ENCODE measurements at places on chromosomes 16 and 17.

GRCh38 chr17:56847106-56847505, 13.2 kb downstream of the DGKE start:
- DNase-seq, result no peak

- peak; percentile 58 for DNase-seq
These were observed 121.7 kb downstream of the MYO1D start for GRCh38 chr17:32755045-32755805.

GRCh38 chr16:84677017-84677803, 22.6 kb upstream of the USP10 start:
- DNase-seq, result no peak

- DNase-seq, result no peak
These were observed 34.9 kb downstream of the LITAF start for GRCh38 chr16:11551842-11552241.

- peak; percentile 19 for DNase-seq
These were observed 3.5 kb downstream of the ZNF213 start for GRCh38 chr16:3138342-3138741.

GRCh38 chr17:58632324-58633314, 59.2 kb downstream of the TEX14 start:
- DNase-seq, result no peak

GRCh38 chr17:79965806-79966205, 69.9 kb downstream of the TBC1D16 start:
- DNase-seq, result no peak

DNA sequence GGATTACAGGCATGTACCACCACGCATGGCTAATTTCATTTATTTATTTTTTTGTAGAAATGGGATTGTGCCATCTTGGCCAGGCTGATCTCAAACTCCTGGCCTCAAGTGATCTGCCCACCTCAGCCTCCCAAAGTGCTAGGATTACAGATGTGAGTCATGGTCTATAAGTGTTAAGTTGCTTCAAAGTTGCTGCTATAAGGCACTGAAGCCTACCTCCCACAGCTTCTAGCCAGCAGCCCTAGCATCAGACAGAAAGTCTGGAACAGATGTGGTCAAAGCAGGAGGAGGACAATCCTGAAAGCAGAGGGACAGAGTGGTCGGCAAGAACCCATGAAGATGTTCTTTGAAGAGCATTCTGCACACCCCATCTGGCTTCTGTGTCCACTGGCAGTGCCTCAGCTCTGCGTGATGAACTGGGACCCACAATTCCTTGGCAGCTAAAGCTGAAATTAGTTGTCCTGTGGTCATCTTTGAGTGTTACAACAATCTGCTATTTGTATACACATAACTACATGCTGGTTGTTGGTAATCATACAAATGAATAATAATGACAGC, 11.2 kb downstream of the MAP3K14 start:
- DNase-seq, result peak; percentile 53

GRCh38 chr17:82396601-82397435, 21.3 kb upstream of the HEXD start:
- no peak for DNase-seq

GRCh38 chr17:17088541-17089525, 46.6 kb downstream of the MPRIP start:
- no peak for DNase-seq

DNA sequence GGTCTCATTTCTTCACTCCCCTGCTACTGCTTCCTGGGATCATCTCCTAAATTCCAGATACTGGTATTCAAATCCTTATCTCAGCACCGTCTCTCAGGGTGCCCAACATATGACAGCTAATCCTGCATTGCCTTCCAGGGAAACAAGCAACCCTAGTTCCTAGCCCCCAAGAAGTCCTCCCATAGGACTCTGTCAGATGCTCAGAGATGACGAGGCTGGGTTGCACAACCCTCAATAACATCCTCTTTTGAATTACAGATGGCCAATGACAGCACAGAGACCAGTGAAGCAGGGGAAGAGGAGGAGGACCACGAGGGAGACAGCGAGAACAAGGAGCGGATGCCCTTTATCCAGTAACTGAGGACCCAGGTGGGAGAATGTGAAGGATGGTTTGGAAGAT, 45.0 kb upstream of the CLEC3A start:
- DNase-seq, result no peak

DNA sequence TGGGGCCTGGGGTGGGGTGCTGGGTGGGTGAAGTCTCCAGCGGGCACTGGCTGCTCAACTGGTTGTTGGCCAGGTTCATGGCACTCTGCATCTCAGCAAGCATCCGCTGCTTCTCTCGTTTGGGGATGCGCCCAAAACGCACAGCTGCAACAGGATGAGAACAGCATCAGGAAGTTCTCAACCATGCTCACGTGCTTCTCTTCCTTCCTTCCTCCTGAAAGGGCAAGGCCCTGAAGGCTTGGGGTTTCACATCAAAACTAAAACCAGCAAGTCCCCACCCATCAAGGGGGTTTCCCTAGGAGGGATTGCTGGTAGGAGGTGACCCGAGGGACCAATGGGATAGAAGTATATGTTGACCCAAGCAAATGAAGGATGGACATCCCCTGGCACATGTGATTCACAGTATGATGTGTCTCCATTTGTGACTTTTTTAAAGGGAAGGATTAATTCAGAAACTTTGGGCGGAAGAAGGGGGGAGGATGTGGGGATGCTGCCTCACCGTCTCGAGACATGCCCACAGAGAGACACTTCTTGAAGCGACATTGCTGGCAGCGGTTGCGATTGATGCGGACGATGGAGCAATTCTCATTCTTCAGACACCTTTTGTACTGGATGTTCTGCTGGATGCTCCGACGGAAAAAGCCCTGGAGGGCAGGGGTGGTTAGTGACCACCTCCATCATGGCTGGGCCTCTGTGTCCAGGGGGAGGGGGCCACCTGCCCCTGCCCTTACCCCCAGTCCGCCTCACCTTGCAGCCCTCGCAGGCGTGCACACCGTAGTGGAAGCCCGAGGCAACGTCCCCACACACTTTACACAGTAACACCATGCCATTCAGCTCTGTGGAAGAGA, 4.2 kb downstream of the NR1D1 start:
- DNase-seq, result no peak

- DNase-seq, result no peak
These were observed 3.8 kb upstream of the UBE2Z start for GRCh38 chr17:48904428-48904827.

- peak; percentile 60 for DNase-seq
These were observed 11.4 kb downstream of the ZNF629 start for GRCh38 chr16:30775392-30776188.

DNA sequence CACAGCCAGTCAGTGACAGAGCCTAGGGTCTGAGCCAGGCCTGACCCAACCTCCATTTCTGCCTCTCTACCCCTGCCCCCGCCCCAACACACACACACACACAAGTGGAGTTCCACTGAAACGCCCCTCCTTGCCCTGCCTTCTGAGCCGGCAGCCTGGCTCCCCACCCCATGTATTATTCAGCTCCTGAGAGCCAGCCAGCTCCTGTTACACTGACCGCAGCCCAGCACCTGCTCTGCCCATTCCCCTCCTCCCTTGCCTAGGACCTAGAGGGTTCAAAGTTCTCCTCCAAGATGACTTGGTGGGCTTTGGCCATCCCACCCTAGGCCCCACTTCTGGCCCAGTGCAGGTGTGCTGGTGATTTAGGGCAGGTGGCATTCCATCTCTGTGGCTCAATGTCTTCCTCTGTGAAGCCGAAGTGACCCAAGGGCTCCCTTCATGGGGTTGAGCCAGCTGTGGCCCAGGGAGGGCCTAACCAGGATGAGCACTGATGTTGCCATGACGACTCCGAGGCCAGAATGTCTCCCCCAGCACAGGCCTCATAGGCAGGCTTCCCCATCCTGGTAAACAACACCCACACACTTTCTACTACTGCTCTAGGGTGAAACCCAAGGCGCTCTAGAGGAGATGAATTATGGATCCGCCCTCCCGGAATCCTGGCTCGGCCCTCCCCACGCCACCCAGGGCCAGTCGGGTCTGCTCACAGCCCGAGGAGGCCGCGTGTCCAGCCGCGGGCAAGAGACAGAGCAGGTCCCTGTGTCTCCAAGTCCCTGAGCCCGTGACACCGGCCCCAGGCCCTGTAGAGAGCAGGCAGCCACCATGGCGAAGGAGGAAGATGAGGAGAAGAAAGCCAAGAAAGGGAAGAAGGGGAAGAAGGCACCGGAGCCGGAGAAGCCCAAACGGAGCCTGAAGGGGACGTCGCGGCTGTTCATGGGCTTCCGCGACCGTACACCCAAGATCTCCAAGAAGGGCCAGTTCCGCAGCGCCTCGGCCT, 9.7 kb downstream of the MYO15A start:
- DNase-seq, result no peak

DNA sequence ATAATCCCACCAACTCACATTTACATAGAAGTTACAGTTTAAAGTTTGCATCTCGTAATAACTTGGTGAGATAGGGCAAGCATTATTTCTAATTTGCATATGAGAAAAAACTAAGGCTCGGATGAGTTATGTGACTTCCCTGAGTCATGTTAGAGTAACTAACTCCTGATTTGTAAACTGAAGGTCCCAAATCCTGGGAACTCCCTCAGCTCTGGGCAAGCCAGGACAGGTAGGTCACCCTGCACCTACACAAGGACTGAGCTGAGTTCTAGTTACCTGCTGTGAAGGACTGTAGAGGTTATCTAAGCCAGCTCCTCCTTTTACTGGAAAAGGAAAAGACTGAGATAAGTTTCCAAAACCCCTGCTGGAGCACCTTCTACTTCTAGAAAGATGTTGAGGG, 92.1 kb upstream of the HLF start:
- DNase-seq, result no peak

DNA sequence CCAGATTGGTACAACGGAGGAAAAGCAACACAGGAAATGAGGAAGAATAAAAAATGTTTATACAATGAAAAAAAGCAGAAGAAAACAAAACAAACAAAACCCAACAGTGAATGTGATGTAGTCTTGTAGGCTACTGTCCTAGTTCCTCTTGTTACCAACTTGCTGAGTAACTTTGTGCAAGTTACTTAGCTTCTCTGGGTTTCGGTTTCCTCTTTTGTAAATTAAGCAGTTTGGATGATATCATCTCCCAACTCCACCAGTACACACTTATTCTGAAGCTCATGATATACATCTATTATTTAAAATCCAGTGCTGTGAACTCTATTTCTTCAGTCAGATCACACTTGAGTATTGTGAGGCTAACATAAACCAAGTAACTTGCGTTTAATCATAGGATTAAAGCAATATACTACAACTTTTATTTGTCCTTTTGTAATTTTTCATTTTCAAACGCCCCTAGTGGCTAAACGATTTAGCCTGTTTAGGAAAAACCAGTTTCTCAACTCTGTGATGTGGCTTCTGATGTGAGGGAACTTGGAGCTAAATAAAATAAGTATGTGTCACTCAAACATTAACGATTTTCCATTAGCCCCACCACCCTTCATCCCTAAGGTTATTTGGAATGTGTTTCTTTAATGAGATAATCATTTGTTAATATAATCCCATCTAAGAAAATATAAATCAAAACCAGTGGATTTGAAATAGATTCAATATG, 1.4 kb upstream of the UNK start:
- DNase-seq, result peak; percentile 38

GRCh38 chr16:30964574-30965226, 7.1 kb downstream of the SETD1A start:
- no peak for DNase-seq

GRCh38 chr16:50675686-50676610, 5.2 kb downstream of the SNX20 start:
- DNase-seq, result no peak

GRCh38 chr16:20647736-20648135, 49.7 kb downstream of the ACSM1 start:
- DNase-seq, result no peak

DNA sequence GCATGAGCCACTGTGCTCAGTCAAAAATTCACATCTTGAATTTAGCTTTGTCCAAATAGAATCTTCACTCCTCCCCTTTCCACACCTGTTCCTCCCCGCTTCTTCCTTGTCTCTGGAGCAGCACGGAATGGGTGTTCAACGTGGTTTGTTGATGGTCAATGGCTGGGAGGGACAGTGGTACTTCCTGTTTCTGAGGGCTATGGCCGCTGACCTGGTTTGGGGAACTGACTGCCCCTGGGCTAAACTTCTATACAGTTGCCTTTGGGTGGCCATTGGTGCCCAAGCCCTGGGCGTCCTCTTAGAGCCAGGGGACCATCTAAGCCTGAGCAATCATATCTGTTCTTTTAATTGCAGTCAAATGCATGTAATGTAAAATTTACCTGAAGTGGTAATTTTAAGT, 19.1 kb upstream of the WFIKKN2 start:
- DNase-seq, result no peak

DNA sequence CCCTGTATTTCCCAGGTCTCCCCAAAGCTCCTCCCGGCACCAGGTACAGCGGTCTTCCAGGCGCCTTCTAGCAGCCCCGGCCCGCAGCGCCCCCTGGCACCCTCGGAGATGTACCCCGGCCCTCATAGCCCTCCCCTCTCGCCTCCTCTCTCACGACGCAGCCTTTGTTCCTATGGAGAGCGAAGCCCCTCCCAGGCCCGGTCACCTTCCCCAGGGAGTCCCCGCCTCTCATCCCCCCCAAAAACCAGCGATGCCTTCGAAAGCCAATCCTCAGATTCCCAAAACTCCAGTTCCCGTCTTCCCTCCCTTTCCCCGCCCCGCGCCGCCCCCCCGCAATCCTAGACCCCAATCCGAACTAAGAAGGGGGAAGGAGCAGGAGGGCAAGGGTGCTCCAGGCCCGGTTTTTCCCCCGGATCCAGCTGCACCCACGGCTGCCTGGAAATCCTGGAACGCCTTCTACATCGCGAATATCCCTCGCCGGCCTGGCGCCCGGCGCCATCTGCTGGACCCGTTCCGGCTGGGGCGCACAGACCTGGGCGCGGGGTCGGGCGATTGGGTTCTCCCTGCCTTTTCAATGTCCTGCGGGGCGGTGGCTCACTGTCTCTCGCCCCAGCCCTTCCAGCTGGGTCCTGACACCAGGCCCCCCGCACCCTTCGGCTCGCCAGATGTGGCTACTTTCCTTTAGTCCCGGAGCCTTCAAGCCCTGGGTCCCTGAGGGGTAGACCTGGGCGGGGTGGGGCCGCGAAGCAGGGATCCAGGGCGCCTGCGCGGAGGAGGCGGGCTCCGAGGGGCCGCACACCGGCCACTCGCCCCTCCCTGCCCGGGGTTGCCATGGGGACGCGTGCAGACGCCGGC, at the start of gene DNAH2:
Gene DNAH2 (plus strand): TSS at position 844 of the 855 bp plus-strand sequence. CDS start 1,991 bp downstream, outside the sequence.
- peak; percentile 64 for DNase-seq

- no peak for DNase-seq
These were observed 210.9 kb downstream of the ZFHX3 start for GRCh38 chr16:72836985-72837384.

DNA sequence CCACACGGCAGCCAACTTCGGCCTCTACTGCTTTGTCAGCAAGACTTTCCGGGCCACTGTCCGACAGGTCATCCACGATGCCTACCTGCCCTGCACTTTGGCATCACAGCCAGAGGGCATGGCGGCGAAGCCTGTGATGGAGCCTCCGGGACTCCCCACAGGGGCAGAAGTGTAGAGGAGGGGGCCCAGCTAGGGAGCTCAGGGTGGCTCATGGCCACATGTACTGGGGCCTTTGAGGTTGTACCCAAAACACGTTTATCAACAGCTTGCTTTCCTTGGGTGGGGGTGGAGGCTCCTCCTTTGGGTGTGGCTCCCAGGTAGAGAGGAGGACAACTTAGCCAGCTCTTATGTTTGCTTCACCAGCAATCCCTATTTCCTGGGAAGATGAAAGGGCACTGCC, 5.1 kb downstream of the GPR142 start:
- no peak for DNase-seq

Data from RCC 7860 (cell line).